ENCODE measurements at places on chromosomes 1 and 21. TPM values are rescaled to one million over a fixed set of nuclear protein-coding genes. Genes with fewer than 3 reads are reported as not detected.

NCSTN gene
- 189 TPM for polyA plus RNA-seq

HES5 gene
- not detected for polyA plus RNA-seq

SPATA21 gene
- not detected for polyA plus RNA-seq

MXRA8 gene
- 275 TPM for polyA plus RNA-seq

DMRTA2 gene
- not detected for polyA plus RNA-seq

SPATA17 gene
- 0.69 TPM for polyA plus RNA-seq

TNFSF18 gene
- polyA plus RNA-seq: 0.86 TPM

FAM177B gene
- polyA plus RNA-seq: not detected

EDARADD gene
- not detected for polyA plus RNA-seq

FAAH gene
- 0.06 TPM for polyA plus RNA-seq

DNA sequence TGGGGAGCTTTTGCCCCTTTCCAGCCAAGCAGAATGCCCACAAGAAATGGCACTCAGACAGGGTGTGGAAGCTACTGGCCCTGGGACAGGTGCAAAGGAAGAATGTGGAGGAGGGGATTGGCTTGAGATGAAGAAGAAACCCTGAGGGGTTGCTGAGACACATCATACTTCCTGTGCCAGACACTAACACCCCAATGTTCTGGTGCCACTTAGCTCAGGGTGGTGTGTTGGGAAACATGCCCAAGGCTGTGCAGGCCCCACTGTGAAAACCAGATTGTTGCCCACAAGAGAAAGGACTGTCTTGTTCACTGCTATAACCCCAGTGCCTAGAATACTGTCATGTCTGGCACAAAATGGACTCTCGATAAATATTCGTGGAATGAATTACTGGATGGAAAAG, 9.9 kb upstream of the PAQR6 start:
- no peak for DNase-seq

DNA sequence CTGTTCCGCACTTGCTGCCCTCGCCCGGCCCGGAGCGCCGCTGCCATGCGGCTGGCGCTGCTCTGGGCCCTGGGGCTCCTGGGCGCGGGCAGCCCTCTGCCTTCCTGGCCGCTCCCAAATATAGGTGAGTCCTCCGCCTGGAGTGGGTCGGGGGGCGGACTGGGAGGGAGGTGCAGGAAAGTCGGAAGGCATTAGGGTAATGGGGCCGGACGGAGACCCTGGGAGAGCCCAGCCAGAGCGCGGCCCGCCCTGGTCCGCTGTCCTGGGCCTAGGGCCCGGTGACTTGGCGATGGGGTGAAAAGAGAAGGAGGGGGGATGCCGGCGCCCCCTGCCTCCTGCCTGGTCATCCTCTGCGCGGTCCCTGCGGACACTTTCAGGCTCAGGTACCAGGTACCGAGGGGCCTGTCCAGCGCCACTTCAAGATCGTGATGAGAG, 243 bp downstream of the ADAM15 start:
- no peak for DNase-seq

- peak; percentile 13 for DNase-seq
Observed at GRCh38 chr1:19563324-19564097, 78.2 kb upstream of the CAPZB start.

DNA sequence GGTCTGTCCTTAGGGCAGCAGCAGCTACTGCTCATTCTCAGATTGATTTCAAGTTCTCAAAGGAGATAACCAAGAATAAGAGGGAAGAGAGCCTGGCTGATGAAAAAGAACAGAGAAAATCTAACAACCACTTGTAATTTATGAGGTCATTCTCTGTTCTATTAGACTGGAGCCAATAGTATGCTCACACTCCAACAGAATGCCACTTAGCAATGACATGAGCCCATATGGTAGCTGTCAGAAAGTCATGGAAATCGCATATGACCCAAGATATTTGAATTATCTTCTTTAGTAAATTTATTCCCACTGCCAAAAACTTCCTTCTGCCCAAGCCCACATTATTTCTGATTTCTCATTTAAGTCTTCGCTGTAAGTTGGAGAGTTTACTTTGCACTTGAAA, 53.7 kb upstream of the PLA2G4A start:
- DNase-seq: no peak

GRCh38 chr21:17585875-17586450, 26.7 kb downstream of the BTG3 start:
- DNase-seq: no peak

DNA sequence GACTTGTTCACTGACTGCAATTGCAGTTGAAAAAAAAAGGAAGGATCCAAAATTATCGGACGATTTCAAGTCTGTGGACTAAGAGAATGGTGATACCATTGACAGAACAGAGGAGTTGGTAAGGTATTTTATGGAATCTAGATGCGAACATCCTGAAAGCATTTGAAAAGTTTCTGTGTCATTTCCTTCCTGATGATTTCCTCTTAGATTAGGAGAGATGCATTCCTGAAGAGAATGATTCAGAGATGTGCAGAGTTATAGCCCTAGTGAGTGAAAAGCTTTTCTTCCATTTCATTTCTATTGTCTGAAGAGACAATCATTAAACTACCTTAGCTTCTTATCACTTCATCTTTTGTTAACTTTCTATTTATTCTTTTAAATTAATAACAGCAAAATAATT, 200.0 kb downstream of the KCNK2 start:
- DNase-seq: no peak

DNA sequence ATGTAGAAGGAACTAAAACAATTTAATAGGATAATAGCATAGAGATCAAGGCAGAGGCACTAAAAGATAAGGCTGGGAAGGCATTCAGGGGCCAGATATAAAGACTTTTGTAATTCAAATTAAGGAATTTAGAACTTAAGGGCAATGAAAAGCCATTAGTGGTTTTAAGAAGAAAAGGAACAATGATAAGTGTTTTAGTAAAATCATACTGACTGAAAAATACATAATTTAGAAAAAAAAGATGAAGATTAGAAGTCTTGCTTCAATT, 14.1 kb upstream of the RGS2 start:
- no peak for DNase-seq

- no peak for DNase-seq
Observed at GRCh38 chr1:27931759-27932158, 3.0 kb upstream of the SMPDL3B start.

- peak; percentile 53 for DNase-seq
Observed at GRCh38 chr1:55747408-55747841, 532.3 kb upstream of the USP24 start.

DNA sequence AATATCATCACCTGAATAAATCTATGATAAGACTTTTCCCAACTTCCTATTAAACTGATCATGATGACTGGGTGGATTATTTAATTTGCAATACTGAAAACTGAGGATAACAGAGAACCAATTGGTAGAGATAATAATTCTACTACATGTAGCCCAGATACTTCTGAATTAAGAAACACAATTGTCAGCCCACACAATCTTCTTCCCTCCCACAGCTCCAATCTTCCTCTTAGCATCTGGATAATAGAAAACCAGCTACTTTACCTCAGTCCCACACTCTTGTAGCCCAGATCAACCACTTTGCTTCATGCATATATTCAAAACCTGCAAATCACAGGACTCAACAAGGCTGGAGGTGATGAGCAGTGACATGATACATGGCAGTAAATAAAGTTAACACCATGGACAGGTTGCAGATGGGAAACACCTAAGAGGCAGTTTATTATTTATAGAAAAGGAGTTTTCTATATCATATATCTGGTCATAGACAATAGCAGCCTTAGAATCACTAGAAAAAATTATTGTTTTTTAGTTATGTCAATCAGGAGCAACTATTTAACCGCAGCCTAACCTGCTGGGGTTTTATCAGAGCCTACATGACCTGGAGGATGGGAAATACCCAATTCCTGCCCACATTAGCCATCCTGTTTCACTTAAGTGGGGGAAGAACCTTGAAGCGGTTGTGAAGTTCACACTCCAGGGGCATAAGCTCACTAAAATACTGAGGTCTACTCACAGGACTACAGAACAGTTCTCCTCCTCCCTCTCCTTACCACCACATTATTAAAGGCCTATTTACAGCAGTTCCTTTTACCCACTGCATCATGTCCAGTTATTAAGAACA, 16.7 kb downstream of the FRRS1 start:
- DNase-seq: no peak

- no peak for DNase-seq
Observed at GRCh38 chr1:111517469-111518225, 14.2 kb upstream of the ADORA3 start.

GRCh38 chr1:234320549-234320948, 52.7 kb upstream of the COA6 start:
- DNase-seq: no peak

DNA sequence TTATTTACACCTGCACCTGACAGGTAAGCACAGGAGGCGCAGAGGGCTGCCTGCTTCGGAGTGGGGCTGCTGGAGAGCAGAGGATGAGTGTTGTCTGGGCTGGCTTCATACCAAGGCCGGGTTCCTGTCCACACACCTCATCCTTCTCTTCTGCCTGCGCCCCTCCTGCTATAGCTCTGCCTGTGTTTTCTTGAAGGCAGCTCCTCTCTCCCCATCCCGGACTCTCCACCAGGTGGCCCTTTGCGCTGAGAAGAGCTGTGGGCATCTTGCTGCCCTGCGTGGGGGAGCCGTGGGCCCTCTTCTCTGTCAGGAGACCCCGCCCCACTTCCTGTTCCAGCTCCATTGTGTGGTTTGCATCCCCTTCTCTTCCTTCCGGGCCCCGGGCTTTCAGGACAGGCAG, 35.0 kb downstream of the ARHGEF10L start:
- DNase-seq: no peak

DNA sequence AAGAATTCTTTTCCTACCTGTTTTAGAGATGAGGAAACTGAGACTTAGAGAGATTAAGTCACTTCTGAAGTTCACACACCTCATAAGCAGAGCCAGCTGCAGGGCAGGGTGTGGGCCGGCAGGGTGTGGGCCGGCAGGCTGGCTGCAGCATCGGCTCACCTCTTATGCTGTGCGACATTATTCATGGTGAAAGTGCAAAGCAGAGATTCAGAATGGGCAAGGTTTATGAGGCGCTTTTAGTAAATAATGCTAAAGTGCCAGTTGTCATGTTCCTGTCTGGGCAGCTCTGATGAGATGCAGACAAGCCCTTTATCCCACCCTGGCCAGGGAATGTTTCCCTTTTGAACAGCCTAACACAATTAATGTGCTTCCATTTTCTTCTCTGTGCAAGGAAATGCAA, 14.6 kb downstream of the MAB21L3 start:
- DNase-seq: no peak

- DNase-seq: no peak
Observed at GRCh38 chr1:97340951-97341350, 579.9 kb downstream of the DPYD start.

- DNase-seq: no peak
Observed at GRCh38 chr1:109398343-109399225, 866 bp upstream of the SORT1 start.

- no peak for DNase-seq
Observed at GRCh38 chr1:222821239-222821638, 6.4 kb downstream of the DISP1 start.
